ENCODE measurements at places on chromosomes 5 and 9. TPM values are rescaled to one million over a fixed set of nuclear protein-coding genes. Genes with fewer than 3 reads are reported as not detected.
A peak's percentile ranks its signal among the peaks of the same experiment; 100 is the strongest.

The OMD gene
- 0.17 TPM for total RNA-seq

The RLN1 gene
- not detected for total RNA-seq

The CARD9 gene
- total RNA-seq, result 0.68 TPM

DNA sequence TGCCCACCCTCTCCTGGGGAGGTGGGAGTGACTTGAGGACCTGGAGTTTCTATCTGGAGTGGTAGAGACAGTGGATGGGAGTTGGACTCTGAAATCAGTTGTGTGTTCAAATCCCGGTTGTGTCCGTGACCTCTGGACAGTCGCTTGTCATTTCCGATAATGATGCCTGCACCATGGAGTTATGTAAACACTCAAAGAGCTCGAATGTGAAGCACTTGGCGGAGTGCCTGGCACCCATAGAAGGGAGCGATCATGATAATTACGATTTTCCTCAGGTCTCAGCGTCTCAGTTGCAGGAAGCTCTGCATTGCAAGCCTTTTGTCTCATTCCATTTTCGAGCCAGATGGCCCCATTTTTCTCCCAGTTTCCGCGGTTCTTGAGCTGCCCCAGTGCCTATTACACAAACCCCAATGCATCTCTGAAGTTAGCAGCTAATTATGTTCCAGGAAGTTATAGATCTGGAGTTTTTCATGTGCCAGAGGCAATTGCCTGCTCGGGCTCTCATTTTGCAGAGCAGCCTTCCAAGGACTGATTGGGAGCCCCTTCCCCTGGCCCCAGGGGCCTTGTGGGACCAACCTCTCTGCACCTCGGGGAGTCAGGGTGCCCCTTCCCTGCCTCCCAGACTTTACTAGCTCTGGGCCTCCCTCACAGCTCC is 175.5 kb upstream of the MVB12B start:
- no peak for DNase-seq

DNA sequence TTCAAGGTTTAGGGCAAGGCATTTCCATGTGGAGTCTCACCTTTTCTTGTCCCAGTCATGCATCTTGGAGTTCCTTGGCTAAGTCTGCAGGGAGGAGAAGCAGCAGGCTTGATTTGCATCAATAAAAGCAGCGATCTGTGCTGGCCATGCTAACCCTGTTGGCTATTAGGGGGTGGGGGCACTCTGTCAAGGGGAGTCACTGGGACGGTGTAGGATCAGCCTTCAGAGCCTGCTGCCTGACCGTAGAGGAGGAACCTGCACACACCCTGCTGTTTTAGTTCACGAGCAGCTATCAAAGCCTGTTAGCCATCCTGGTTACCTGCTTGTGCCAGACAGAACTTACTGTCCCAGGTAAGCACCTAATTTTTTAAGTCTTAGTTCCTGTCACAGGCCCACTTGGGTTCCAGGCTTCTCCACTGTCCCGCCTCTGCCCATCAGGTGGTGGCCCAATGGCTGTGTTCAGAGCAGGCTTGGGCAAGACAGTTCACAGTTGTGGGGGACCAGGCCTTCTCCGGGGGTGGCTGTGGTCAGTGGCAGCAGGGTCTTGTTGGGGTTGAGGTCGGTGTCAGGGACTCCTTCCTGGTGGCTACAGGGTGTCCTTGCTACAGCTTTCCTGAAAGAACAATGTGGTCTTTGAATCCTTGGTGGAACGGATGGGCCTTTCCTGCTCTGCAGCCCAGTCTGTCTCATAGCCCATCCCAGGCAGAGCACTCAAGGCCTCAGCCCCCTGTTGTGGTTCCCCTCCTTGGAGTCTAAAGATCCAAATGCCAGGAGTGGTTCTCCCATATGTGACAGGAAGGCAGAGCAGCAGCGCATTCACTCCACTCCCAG is 43.7 kb downstream of the SECISBP2 start:
- no peak for DNase-seq

DNA sequence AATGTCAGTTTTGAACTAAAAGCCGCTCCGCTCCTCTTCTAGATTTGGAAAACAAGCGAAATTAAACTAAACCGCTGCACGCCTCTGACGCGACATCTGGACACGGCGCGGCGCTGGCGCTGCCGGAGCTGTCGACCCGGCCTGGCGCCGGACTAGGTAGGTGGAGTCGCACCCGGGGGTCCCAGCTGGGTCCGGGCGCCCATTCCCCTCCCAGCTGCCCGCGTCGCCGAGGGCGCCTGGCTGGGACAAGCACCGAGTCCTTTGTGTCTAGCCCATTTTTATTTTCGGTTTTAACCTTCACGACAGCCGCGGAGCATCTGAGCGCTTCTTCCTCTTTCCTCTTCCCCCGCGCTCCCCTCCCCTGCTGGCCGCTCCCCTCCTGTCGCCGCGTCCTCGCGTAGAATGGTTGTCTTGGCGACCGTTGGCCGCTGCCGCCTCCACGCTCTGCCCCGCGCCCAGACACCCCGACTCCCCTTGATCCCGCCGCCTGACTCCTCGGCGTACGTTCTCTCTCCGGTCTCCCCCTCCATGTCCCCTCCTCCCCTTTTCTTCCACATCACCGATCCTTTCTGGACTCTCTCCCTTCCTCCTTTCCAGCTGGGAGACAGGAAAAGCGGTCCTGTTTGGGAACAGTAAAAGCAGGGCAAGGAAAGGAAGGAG is 545 bp downstream of the CDKN2B-AS1 start:
- peak; percentile 57 for DNase-seq

DNA sequence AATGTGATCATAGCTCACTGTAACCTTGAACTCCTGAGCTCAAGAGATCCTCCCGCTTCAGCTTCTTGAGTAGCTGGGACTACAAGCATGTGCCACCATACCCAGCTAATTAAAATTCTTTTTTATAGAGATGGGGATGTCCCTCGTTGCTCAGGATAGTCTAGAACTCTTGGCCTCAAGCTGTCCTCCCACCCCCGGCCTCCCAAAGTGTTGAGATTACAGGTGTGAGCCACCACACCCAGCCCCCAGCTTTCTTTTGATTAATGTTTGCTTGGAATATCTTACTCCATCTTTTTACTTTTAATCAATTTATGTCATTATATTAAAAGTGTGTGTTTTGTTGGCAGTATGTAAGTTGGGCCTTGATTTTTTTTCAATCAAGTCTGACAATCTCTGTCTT is 59.4 kb upstream of the EXOC3 start:
- no peak for DNase-seq

- DNase-seq, result no peak
Observed at GRCh38 chr9:103904242-103904641, 189.9 kb upstream of the SMC2 start.

DNA sequence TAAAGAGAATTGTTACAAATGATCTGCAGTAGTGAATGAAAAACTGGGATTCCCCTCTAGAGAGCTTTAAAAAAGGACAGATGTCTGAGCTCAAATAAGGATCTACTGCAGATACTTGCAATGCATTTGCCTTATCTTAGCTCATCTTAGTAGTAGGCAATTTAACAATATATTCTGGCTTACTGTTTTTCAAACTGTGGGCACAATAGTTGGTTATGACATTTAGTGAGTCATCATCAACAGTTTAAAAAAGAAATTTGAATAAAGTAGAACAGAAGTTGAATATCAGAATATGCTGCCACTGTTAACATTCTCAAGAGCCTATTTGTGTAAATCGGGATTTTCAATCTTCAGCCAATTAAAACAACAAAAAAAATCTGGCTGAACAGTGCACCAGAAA is 6.7 kb upstream of the CAST start:
- no peak for DNase-seq

- DNase-seq, result no peak
Observed at GRCh38 chr9:80359941-80360881, 788.4 kb downstream of the TLE4 start.

DNA sequence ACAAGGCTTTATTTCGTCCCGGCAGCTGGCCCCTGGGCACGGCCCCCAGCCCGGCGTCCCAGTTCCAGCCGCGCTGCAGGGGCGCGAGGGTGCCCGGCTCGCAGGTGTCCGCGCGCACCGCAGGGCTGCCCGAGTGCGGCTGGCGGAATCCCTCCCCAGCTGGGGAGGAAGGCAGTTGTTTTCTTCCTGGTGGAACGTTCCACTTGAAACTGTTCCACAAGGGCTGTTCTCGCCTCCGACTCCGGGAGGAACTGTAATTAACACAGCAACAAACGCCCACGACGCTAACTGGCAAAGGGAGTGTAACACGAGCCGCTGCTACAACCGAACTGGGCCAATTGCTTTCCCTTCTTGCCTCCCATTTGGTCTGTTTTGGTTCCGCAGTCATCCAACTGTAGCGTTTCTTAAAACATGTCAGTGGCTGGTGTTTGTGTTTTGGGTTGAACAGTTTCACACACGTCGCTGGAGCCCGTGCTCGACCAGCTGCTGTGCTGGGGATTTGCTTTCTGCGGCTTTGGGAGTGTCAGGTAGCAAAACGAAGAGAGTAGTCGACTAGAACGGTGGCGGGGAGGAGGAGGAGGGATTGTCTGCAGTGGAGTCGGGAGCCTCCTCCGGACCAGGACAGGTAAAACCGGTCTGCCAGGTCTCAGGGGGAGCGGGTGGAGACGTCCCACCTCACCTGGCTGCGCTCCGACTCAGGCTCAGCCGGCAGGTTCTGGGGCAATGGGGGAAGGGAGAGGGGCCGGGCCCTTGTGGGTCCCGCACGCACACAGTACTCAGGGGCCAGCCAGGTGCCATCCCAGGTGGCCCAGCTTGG is 131.6 kb upstream of the NIPBL start:
- DNase-seq, result peak; percentile 89
